Fibroblast of skin of right quadriceps (primary cell): ENCODE measurements at places on chromosomes 13 and 19.

DNA sequence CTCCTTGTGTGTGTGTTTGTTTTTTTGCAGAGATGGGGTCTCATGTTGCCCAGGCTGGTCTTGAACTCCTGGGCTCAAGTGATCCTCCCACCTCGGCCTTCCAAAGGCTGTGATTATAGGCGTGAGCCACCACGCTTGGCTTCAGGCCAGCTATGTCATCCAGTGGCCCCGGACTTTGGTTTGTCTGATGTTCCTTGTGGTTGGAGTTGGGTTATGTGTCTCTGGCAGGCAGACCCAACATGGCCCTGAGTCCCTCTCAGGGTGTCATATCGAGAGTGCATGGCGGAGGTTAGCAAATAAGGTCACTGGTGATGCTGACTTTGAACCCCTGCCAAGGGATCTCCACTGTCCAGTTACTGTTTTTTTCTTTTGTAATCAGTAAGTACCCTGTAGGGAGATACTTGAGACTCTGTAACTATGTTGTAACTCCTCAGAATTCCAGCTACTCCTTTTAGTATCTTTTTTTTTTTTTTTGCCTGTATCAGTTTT, 37.3 kb downstream of the SMARCA4 start:
- no peak for DNase-seq

- no peak for DNase-seq
Observed at GRCh38 chr19:42424345-42424707, 2.9 kb downstream of the LIPE start.

GRCh38 chr19:53041366-53041765, 3.2 kb upstream of the ERVV-2 start:
- no peak for DNase-seq

DNA sequence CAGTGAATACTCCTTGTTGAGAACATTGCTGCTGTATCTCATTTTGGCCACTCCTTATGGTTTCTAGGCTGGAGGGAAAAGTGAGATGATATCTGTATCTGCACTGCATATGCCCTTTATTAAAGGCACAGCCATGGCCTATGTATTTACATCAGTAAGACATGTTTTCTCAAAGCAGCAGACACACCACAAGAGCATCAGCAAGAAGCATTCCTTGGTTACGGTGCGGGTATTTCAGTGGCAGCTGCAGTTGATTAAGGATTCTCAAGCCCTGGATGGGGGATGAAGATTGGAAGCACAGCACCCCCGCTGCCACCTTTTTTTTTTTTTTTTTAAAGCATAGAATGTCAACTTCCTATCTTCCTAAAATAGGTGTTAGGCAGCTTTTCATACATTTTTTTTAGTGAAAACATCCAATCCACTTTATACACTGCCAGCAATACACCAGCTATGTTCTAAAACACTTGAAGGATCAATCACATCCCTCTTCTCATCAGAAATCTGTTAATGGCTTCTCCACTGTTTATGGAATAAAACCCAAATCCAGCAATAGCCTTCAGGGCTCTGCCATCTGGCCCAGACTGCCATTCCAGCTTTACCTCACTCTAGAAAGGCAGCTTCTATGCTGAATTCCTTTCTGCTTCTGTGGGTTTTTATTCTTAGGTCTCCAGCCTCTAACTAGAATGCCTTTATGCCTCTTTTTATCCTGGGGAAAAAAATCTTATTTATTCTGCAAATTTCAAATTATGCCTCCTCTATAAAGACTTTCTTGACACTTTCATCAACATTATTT, 331.0 kb downstream of the DNAJC15 start:
- DNase-seq: peak; percentile 77

DNA sequence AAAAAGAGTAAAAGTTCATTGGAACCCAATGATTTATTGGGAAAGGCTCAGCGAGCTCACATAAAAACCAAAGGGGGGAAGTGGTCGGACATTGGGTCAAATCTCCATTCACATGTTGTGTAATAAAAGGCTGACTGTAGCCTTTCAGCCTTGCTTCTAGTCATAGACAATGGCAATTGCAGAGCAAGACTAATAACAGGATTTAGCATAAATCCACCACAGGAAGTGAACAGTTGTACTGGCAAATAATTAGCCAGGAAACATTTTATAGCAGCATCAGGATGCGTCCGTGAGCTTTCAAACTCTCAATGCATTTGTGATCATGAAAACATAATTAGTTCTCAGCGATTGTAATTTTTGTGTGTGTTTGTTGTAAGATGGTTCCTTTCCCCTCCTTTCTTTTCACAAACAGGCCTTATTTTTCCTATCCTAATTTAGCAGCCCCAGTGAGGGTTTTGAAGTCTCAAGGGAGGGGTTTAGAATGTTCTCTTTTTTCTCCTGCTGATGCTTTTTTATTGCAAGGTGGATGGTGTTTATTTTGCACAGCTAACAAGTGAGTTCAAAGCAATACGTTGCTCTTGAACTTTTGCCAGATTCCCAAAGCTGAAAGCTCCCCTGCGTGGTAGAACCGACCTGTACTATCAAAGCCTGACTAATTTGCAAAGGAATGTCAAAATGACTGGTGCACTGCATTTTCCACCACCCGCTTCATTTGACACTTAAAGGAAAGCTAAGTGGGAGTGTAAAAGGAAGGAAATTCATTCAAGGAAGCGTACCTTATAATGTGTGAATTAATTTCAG, 105.6 kb downstream of the SPRY2 start:
- peak; percentile 24 for DNase-seq

DNA sequence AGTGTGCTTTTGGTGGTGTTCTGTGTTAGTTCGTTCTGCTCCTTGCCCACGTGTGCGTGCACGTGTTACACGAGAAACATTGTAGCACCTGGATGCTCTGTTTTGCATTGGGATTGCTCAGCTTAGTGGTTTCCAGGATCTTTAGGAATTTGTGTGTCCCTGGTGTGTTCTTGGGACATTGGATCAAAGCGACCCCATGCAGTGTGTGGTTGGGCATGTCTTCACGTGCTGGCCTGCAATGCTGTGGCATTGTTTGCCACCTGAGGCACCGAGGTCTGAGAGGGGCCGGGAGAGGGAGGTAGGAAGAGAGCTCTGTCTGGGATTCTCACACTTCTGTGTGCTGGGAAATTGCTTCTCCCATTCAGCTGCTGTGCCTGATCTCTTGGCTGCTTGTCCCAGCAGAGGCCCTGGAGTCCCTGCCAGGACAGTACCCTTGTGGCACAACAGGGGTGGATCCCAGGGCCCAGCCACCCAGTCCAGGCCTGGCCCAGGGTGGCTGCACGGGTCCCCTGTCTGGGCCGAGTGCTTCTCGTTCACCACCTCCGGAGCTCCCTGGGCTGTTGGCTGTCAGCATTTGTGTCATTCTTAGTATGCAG, 11.3 kb downstream of the PLEKHJ1 start:
- DNase-seq: no peak

- DNase-seq: no peak
Observed at GRCh38 chr19:15038294-15038693, 11.0 kb upstream of the CASP14 start.

GRCh38 chr13:91017031-91017668, 330.3 kb upstream of the MIR17HG start:
- DNase-seq: peak; percentile 16

GRCh38 chr13:24134231-24134630, 26.3 kb upstream of the SPATA13 start:
- no peak for DNase-seq

- no peak for DNase-seq
Observed at GRCh38 chr19:18121166-18121565, 23.6 kb downstream of the MAST3 start.

- no peak for DNase-seq
Observed at GRCh38 chr13:64074971-64075474, 2659.4 kb upstream of the PCDH20 start.

DNA sequence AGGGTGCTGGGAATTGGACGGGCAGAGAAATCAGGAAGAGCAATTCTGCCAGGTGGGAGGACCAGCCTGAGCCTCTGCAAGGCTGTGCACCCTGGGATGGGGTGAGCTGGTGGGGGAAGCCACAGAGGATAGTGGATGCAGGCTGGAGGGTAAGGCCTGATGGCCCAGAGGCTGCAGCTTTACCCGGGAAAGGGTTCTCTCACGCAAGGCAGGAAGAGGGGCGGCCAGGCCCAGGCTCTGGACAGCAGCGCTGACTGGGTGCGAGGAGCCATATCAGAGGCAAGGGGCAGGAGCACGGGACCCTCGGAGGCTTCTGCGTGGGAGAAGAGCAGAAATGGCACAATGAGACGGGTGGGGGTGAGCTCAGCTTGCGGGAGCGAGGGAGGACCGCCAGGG, 104.6 kb downstream of the SOX1 start:
- no peak for DNase-seq

GRCh38 chr13:33751151-33751550, 66.8 kb upstream of the RFC3 start:
- peak; percentile 38 for DNase-seq

GRCh38 chr13:80036845-80037504, 304.0 kb downstream of the SPRY2 start:
- no peak for DNase-seq

- DNase-seq: no peak
Observed at GRCh38 chr13:109214393-109214792, 572.0 kb downstream of the IRS2 start.

DNA sequence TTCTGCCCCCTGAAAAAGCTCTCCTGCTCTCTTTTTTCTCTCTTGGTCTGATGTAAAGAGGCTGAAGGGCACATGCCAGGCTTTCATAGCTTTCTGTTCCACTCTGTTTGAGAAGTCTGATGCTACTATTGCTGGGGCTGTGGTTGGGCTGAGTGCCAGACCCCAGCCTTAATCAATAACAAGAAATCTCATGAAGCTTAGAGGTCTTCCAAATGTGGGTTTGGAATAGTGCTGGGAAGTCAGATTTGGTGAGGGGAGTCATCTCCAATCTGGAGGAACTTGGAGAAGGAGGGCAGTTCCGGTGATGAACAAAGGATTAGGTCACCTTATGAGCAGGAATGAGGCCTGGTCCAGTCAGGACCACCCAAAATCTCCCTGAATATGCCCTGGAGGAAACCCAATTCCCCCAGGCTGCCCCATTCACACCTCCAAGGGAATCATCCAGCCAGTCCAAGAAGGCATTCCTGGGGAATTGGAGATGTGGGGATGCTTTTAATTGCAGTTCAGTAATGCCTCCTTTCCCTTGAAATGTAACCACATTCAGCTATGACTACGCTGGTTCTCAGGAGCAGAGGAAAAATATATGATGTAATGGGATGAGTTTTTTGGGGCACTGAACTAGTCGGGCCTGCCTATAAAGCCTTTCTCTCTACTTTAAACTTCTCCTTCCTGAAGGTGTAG, 102.0 kb downstream of the STARD13 start:
- DNase-seq: peak; percentile 87

DNA sequence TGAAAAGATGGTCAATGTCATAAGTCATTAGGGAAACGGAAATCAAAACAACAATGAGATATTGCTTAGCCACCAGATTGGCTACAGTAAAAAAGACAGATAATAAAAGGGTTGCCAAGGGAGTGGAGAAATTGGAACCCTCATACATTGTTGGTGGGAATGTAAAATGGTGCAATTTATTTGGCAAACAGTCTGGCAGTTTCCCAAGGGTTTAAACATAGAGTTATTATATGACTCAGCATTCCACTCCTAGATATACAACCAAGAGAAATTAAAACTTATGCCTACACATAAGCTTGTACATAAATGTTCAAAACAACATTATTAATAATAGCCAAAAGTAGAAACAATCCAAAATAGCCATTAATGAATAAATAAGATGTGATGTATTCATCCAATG, 9.9 kb upstream of the ZNF227 start:
- peak; percentile 18 for DNase-seq

DNA sequence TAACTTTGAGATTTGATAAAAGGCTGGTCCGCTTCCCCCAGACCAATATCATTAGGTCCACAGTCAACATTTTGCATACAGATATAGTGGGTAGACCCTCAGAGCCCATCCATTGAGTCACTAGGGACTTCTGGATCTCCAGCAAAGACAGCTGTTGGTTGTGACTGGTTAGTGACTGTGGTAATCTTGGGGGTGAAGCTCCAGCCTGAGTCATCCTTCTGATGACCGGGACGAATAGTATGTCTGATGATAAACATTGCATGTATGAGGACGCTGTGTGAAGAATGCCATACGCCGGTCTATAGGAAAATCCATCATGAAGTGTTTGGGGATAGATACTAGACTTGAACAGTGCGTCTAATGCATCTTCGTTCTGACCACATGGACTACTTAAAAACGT, 307.0 kb downstream of the UQCRFS1 start:
- DNase-seq: peak; percentile 76

GRCh38 chr13:46866150-46866549, 30.7 kb downstream of the HTR2A start:
- DNase-seq: peak; percentile 55

DNA sequence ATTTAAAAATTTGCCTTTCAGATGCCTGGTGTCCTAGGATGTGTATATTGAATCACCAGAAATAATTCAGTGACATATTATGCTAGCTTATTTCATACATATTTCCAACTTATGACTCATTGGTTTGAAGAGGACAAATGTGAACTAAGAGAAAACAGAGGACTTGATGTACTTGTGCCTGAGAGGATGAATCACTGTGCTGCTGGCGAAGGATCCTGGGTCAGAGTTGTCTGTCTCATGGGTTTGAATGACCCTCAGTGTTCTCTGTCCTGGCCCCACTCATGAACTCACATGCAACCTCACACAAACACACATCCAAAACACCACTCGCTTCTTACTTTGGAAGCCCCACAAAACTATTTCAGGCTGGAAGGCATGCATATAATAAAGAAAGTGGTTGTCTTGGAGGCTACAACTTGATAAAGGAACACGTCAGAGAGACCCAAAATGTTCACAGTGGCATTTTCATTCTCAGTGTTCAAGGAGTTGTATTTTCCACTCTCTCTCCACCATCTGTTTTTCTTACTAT, 129.0 kb upstream of the SPRY2 start:
- peak; percentile 66 for DNase-seq

DNA sequence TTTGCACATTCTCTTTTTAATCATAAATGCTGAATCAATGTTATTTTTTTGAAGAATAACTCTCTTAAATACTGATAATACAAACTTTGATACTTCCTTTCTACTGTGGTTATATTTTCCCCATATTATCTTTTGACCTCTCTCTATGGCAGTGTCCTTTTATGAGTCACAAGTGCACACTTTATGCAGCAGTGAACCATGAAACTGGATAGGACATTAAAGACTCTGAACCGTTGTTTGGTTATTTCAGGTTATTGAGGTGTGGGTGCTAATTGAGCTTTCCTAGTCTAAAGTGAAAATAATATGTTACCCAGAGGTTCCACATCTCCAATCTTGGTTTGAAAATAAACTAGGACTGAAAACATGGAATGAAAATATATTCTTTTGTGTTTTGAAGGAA, 71.4 kb downstream of the DGKH start:
- DNase-seq: no peak

DNA sequence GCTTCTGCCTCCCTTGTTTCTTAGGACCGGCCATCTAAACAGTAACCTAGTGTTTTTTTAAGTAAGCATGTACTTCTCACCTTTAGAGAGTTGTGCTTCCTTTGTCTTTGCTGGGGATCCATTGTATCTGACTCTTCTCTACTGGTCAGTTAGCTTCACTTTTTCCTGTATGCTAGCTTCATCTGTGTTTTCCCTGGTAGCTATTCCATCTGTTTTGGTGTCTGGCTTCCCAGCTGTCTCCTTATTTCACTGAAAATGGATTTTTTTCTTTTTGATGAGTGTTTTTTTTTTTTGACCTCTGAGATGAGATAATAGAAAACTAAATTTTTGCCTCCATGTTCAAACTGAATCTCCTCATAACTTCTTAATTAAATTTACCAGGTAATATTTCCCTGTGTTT, 637.0 kb upstream of the SLC10A2 start:
- no peak for DNase-seq

- DNase-seq: no peak
Observed at GRCh38 chr19:38663957-38664502, 16.6 kb downstream of the ACTN4 start.
